Activated T-helper 1 cell treated with anti-CD3 and anti-CD28 coated beads, Interleukin-12 subunit alpha, Interleukin-12 subunit beta, Interleukin-2, Interleukin-4 antibody, amounts not matched to agents 30 ng/mL and 10 ng/mL and 1 ng/mL, durations not matched to agents 14 hours and 24 hours and 36 hours (primary cell): ENCODE measurements at places on chromosomes 5 and 9. TPM values are rescaled to one million over a fixed set of nuclear protein-coding genes. Genes with fewer than 3 reads are reported as not detected.

GRCh38 chr5:52928689-52929088, 60.5 kb upstream of the ITGA2 start:
- H3K4me3 ChIP-seq = no peak overlapping the region
- DNase-seq = no peak
- peaks cover 6% of the 10 kb centered on the region for H3K4me1 ChIP-seq
- no peak overlapping the region for H3K27ac ChIP-seq

- H3K4me1 ChIP-seq = no peaks in the 10 kb centered on the region
- no peak overlapping the region for H3K4me3 ChIP-seq
- no peak overlapping the region for H3K27ac ChIP-seq
- no peaks in the 10 kb centered on the region for H3K27me3 ChIP-seq
- H3K36me3 ChIP-seq = no peaks in the 10 kb centered on the region
These were observed 109.8 kb upstream of the EDIL3 start for GRCh38 chr5:84494453-84494852.

DNA sequence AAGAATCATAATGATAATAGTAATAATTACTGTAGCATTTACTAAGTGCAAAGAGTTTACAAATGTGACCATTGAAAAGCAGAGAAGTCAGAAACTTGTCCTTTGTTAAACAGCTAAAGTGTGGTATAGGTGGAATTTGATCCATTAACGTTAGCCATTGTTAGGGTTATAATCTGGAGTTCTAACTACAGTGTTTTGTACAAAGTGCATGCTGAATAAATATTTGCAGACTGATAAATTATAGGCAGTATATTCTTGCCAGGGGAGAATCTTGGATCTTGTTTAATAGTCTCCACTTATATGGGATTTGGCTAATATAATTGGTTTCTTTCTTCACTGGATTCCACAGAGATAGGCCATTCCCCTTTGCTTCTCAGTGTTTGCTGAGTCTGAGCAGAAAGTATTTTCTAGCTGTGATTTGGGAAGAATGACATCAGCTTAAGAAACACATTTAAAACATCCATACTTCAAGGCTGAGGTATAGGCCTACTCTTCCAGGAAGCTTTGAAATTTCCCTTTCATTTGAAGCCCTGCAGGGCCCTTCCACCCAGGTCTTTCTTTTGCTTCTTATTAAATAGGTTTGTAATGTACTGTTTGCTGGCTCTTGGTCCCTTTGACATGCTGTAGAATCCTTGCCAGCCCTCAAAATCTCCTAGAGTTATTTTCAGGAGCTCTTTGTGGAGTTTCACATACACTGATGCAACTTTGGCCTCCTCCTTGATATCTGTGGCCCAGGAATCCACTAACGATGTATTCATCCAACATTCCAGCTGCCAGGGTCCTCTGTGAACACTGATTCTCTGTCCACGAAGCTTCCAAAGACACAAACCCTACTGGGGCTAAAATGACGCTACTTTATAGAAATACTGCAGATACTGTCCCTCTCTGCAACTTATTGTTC, 51.4 kb downstream of the ATP10B start:
- no peaks in the 10 kb centered on the region for H3K4me1 ChIP-seq
- no peaks in the 10 kb centered on the region for H3K36me3 ChIP-seq
- H3K27me3 ChIP-seq = no peaks in the 10 kb centered on the region
- no peak for DNase-seq

DNA sequence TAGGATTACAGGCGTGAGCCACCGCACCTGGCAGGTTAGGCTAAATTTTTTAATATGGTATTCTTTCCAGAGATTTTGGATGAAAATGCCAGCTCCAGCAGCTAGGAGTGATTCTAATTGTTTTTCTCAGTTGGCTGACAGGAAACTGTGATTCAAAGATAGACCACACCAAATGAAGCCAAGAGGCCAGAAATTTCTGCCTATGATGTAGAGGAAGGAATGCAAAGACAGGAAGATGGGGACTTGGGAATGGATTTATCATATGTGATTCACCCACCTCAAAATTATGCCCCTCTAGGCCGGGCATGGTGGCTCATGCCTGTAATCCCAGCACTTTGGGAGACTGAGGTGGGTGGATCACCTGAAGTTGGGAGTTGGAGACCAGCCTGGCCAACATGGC, 53.3 kb downstream of the UGCG start:
- H3K4me3 ChIP-seq = no peak overlapping the region
- H3K4me1 ChIP-seq = peaks cover 10% of the 10 kb centered on the region
- H3K36me3 ChIP-seq = no peaks in the 10 kb centered on the region
- no peak for DNase-seq

- H3K27me3 ChIP-seq = no peaks in the 10 kb centered on the region
- no peak overlapping the region for H3K27ac ChIP-seq
- H3K4me3 ChIP-seq = no peak overlapping the region
- H3K36me3 ChIP-seq = peaks cover 38% of the 10 kb centered on the region
- H3K4me1 ChIP-seq = peaks cover 36% of the 10 kb centered on the region
- DNase-seq = no peak
These were observed 8.6 kb downstream of the NSD1 start for GRCh38 chr5:177142098-177142611.

The MLANA gene
- not detected in 2 replicates for total RNA-seq
